CD4-positive, alpha-beta T cell treated with Interleukin-17A for 4 hours (primary cell): ENCODE measurements at places on chromosomes 12 and 14.

DNA sequence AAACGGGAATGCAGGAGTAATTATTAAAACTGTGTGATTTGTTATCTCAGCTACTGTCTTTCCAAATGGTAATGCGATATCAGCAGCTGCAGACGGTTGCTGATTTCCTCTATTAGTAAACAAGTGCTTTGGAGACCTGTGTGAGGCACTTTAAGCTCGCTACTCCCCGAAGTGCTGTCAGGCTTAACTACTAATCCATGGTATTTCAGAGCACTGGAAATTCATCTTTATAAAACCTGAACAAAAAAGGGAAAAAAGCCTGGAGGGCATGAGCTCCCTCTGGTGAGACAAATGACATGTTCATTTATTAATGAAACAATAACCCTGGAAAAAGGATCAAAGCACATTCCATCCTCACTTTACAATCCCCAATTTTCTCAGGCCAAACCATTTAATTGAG lies 143.6 kb upstream of the OTX2 start:
- DNase-seq, result no peak

GRCh38 chr12:38469715-38470114 lies 153.1 kb downstream of the ALG10B start:
- DNase-seq, result no peak

- DNase-seq, result no peak
Observed at GRCh38 chr12:29232086-29232485, 83.0 kb downstream of the FAR2 start.

- DNase-seq, result no peak
Observed at GRCh38 chr14:54629635-54630360, 62.9 kb downstream of the SAMD4A start.

DNA sequence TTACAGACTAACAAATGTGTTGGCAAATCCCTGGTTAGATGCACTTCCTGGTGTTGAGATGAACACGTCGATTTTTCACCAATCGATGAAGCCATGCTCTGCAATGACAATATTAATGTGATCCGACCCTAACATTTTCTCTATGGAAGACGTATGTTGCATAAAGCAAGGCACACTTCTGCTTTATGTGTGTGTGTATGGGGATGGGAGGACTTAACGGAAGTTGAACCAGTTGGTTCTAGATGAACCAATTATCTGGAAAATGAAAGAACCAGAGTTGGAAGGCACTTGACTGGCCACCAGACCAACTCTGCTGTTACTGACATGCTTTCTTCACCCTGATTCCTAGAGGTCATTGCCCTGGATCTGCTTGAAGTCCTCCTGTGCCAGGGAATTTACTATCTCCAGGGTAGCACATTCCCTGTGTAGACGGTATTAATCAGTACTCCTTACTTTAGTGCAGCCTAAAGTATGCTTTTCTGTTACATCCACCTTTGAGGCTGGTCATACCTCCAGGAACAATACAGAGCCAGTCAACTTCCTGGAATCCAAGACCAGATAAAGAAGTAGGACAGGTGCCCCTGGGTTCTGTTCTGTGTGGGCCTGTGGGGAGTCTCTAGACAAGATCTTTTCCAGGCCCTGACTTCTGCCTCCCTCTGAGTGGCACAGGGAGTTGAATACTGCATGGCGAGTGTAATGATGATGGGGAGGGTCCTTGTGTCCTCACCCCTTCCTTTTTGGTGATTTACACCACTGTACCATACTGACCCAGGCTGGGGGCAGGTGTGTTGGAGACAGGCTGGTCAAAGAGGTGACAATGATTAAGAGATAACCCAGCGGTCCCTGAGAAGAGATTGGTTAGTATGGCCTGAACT lies 4.1 kb downstream of the SDR39U1 start:
- DNase-seq, result no peak

- DNase-seq, result no peak
Observed at GRCh38 chr12:116620492-116621191, 61.5 kb downstream of the MAP1LC3B2 start.

DNA sequence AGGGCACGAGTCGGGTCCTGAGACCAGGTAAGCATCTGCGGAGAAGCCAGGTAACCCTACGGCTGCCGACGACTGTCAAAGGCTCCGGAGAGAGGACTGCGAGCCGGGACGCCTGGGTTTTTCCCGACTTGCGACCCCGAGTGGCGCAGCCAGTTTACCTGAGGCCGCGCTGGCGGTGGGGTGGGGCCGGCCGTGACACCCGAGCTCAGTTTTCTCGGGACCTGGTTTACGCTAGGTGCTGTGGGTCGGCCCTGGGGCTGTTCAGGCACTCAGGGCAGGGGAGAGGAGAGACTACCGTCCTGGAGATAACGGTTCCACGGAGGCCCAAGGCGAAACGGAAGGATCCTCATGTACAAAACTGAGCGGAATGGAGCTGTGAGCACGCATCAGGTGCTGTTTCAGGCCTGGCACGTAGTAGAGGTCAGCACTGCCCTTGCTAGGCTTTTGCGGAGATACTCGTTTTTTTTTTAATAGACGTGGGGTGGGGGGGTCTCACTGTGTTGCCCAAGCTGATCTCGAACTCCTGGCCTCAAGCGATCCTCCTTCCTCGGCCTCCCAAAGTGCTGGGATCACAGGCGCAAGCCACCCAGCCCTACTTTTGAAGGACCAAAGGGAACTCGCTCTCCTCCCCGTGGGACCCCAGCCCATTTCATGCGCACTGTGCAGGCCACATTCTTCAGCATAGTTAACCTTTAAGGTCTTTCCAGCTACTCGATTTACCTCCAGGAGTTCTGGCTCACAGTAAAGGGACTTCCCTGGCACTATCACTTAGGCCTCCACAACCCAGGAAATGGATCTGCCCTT lies 471 bp downstream of the MTRFR start:
- no peak for DNase-seq

DNA sequence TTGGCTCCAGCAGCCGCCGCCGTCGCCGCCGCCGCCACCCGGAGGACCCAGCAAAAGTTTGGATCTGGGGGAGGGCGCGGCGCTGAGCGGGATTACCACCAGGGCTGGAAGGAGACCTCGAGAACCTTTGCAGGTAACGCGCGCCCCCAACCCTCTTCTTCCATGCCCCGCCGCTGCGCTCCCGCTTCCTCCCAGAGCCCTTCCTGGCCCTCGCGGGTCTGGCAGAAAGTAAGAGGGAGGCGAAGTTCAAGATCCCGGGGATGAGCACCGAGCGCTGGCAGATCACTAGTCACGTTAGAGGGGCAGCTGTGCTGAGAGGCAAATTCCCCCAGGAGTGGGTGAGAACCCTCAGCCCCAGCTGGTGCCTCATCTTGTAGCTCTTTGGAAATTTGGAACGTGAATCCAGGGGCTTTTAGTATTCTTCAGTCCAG lies 3.9 kb downstream of the FLRT2 start:
- no peak for DNase-seq

DNA sequence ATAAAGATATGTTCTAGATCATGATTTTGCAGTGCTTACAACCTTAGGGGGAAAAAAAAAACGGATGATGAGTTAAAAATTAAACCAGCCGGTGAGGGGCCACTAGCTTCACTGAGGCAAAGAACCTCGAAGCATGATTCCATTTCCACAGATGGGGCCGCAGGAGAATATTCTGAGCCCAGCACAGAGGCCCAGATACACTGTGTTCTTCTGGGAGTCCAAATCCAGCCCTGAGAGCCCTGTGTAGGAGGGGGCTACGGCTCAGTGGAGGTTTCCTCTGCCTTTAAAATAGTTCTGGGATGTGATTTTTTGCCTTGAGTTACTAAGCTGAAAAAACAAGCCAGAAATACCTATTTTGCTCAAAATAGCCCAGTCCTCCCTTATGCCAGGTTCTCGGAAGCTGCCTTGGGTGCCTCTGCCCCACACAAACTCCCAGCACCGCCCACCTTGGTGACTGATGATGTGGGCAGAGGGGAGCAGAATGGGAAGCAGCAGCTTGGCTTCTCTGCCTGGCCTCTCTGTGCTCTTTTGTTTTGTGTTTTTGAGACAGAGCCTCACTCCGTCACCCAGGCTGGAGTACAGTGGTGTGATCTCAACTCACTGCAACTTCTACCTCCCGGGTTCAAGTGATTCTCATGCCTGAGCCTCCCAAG lies 105.4 kb upstream of the BCL2L14 start:
- DNase-seq, result no peak

DNA sequence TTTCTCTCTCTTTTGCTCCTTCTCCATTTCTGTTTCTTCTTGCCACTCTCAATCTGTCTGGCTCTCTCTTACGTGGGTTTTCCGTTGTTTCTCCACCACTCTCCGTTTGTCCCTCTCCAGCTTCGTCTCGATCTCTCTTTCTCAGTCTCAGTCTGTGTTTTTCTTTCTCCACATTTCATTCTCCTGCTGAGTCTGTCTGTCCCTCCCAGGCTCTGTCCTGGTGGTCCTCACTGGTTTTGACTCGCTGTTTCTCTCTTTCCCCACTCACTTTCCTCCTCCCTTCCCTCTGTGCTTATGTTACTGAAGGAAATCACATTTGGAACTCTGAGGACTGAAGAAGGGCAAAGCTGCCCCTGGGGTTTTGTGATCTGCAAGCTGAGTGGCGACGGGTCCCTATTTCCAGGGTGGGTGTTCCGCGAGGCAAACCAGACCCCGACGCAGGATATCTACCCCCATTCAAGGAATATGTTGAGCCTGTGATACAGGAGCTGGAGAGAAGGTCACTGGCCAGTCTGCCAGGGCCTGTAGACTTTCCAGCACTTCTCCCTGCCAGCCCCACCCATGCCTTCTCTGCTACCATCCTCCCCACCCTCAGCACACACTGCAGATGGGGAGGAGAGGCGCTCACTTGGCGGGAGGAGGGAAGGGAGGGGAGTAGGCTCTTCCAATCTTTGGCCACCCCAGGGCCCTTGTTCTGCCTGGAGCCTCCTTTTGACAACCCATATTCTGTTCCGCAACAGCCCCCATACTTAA lies 102.7 kb upstream of the MAP1LC3B2 start:
- DNase-seq, result no peak

DNA sequence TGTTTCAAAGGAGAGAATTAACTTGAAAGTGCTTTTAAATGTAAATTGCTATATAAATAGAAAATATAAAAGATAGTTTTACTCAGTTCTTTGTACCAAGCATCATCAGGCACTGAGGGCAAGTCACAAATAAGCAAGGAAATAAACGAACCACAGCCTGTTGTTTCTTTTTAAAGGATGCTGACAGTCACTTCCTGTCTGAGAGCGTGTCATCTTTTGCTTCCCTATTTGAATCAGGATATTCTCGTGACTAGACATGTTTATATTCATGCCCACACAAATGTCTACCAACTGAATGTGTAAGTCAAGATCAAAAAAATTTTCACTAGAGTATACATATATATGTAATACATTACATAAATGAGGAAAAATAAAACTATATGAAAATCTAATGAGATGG lies 31.4 kb upstream of the SLC2A13 start:
- peak; percentile 6 for DNase-seq

DNA sequence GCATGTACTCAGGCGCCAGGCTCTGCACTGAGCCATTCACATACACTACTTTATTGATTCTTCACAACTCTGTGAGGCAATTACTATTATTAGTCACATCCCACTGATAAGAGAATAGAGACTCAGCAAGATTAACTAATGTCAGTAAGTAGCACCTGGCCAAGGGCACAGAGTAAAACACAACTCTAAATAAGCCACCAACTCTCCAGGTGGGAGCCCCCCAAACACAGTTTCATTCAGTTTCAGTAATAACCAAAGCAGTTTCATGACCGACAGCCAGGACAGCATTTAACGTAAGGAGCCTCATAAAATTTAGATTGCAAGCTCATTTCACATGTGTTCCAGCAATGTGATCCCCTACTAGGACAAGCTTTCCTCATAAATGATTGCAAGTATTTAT lies 323.1 kb upstream of the CCDC196 start:
- no peak for DNase-seq

DNA sequence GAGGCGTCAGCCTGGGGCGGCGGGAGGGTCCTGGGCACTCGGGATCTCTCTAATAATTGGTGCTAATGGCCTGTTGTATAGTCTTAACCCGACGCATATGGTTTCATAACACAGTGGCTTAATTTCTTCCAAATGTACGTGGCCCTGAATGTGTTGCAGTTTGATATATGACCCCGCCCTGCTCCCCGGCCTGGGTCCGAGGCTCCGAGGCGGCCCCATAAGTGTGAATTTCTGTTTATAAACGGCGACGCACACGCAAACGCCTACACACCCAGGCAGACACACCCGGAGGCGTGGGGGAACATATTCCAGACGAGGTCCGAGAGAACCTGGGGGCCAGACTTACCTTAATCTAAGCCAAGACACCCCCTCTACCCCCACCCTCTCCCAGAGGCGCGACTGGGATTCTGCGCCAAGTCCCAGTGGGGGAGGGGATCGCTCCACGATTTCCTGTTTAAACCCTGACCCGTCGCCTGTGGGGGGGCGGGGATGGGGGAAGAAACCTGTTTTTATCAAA lies 9.7 kb upstream of the HOXC6 start:
- no peak for DNase-seq

- DNase-seq, result no peak
Observed at GRCh38 chr12:117089463-117089862, 9.8 kb downstream of the TESC start.

DNA sequence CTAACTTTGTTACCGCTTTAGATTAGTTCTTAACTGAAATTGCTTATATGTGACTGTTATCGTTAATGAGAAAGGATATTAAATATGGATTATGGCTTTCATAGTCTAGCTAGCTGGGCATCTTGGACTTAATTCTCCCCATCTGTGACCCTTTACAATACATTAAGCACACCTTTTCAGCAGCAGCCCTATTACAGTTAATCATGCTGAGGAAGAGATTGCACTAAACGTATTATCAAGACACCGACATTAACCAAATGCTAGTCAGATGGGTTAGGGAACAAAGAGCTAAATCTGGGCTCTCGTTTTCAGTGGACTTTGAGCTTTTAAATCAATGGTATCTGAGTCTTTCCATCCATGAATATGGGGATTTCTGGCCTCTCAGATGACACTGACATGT lies 447.5 kb upstream of the DCN start:
- no peak for DNase-seq

DNA sequence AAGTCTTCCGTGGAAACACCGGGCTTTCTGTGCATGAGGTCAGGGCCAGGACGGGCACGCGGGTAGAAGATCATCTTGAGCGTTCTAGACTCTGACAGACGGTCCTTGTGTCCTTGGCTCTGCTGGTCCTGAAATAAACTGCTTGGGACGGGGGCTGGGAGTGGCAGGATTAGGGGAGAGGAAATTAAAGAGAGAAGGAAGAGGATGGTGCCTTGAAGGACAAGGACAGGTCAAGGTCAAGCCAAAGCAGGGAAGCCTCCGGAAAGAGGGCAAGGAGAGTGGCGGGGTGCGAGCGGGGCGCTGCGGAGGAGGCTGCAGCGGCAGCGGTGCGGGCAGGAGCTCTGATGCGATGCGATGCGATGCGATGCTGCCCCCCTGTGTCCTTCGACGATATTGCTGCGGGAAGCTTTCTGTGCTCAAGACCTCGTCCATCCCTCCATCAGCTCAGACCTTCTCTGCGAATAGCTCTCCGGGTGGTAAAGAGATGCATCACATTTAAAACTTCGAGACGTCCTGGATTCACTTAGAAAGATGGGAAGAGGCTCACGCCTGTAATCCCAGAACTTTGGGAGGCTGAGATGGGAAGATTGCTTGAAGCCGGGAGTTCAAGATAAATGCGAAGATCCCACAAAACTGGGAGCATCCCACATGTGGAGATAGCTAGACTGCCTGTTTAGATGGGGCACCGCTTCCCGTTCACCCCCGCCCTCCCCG lies 110.1 kb upstream of the TMEM132D start:
- DNase-seq, result peak; percentile 17

- no peak for DNase-seq
Observed at GRCh38 chr14:105209646-105210045, 28.5 kb upstream of the NUDT14 start.
